ENCODE measurements at places on chromosomes 1 and 21. TPM values are rescaled to one million over a fixed set of nuclear protein-coding genes. Genes with fewer than 3 reads are reported as not detected.

DNA sequence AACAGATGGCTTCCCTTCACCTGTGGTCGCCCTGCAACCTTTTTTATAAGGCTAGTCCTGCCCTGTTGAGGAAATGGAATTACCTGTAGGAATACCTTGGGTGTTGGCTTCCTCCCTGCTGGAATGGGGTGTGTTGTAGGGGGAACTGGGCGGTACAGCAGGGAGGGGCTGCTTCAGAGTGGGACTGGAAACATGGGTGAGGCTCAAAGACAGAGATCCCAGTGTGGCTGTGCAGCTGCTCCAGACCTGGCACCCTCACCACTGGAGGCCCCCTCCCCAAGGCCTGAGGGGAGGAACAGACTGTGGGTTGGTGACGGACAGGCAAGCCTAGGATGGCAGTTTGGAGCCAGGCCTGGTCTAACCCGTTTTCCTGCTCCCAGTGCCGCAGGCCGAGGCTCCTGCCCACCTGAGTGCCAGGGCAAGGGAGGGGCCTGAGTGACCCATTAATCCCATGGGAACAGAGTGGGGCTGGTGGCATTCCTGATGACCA, 4.5 kb downstream of the EFNA3 start:
- DNase-seq: no peak

DNA sequence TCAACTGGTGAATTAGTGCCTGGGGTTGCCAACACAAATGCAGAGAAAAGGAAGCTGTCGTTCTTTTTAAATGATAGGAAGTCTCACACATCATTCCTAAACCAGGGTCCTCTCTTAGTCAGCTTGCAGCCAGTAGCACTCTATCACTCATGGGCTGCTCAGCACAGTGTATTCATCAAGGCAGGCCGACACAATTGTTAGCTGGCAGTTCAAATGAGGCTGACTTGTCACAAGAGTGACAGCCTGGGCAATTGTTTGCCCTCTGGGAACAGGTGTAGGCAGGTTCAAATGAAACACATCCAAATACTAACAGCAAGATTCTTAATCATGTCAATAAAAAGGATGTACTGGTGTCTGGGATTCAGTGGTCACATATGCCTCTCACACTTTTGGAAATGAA, 76.9 kb downstream of the ERICH3 start:
- no peak for DNase-seq

DNA sequence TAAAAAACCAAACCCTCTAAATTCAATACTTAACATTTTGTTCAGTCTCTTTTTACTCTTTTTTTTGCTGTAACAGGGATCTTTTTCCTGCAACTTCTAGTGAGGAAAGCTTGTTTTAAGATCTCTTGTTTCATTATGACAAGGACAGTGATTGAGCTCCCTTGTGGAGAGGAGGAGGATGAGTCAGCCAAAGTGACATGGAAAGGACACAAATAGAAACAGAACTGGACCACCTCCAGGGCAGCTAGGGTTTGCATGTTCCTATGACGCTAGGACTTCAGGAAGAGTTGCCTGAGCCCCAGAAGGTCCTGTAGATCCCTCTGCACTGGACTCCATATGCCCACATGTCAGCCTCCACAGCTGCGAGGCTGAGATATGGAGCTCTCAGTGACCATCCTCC, 212.6 kb upstream of the FAM78B start:
- DNase-seq: peak; percentile 12

GRCh38 chr1:208988811-208989222, 594.7 kb upstream of the CAMK1G start:
- peak; percentile 79 for DNase-seq

Gene RGS7
- 4.2 TPM for polyA plus RNA-seq

All from fibroblast of lung (primary cell).